ENCODE measurements at places on chromosomes 7 and 10. TPM values are rescaled to one million over a fixed set of nuclear protein-coding genes. Genes with fewer than 3 reads are reported as not detected.

The AASS gene
- 31.1 TPM for total RNA-seq

The SEMA3C gene
- 345 TPM for total RNA-seq

The SEMA3E gene
- 2.0 TPM for total RNA-seq

The PARP12 gene
- 17.4 TPM for total RNA-seq

The CLDN12 gene
- 66.2 TPM for total RNA-seq

The ASB15 gene
- total RNA-seq = not detected

The IL6 gene
- total RNA-seq = 0.55 TPM

The VWC2 gene
- total RNA-seq = not detected

The TNS3 gene
- 38.6 TPM for total RNA-seq

The HOXA9 gene
- 8.6 TPM for total RNA-seq

The RASA4B gene
- 0.89 TPM for total RNA-seq

The LRIT1 gene
- not detected for total RNA-seq

The DRGX gene
- not detected for total RNA-seq

The SIRT1 gene
- 22.4 TPM for total RNA-seq

The AKR1C8 gene
- total RNA-seq = not detected

The INHBA gene
- 18.2 TPM for total RNA-seq

The GJD4 gene
- total RNA-seq = not detected

The TFR2 gene
- total RNA-seq = 0.33 TPM

The TAS2R39 gene
- not detected for total RNA-seq

The AOC1 gene
- total RNA-seq = not detected

The EBLN1 gene
- not detected for total RNA-seq

The CYP26A1 gene
- total RNA-seq = not detected

The PILRB gene
- total RNA-seq = 8.1 TPM

The UTF1 gene
- not detected for total RNA-seq

The LYZL2 gene
- total RNA-seq = not detected

The SCART1 gene
- 4.2 TPM for total RNA-seq

The FGFR2 gene
- total RNA-seq = 0.44 TPM

The NOLC1 gene
- total RNA-seq = 27.4 TPM

The PTPRN2 gene
- 0.11 TPM for total RNA-seq

The LEP gene
- total RNA-seq = 0.12 TPM

The HTR7 gene
- 1.1 TPM for total RNA-seq

The DGKI gene
- 2.9 TPM for total RNA-seq

The CYP3A4 gene
- total RNA-seq = not detected

The HNRNPA2B1 gene
- total RNA-seq = 92.5 TPM

The ANKRD30A gene
- not detected for total RNA-seq

The CDNF gene
- total RNA-seq = 1.3 TPM

The SPDYE6 gene
- total RNA-seq = not detected

The ZNF777 gene
- 6.4 TPM for total RNA-seq

The SLC26A3 gene
- not detected for total RNA-seq

The CALCR gene
- not detected for total RNA-seq

The HMX3 gene
- total RNA-seq = not detected

Measured in uterine smooth muscle cell (primary cell).